Stimulated activated CD4-positive, alpha-beta T cell treated with anti-CD3 and anti-CD28 coated beads, Interleukin-4, amount 100 ng/mL, for 24 hours (primary cell): ENCODE measurements at places on chromosomes 13 and 19.
A peak's percentile ranks its signal among the peaks of the same experiment; 100 is the strongest.

GRCh38 chr13:36282821-36283432 is 14.7 kb downstream of the CCDC169 start:
- no peak for DNase-seq

GRCh38 chr13:32734511-32734910 is 148.3 kb downstream of the PDS5B start:
- no peak for DNase-seq

DNA sequence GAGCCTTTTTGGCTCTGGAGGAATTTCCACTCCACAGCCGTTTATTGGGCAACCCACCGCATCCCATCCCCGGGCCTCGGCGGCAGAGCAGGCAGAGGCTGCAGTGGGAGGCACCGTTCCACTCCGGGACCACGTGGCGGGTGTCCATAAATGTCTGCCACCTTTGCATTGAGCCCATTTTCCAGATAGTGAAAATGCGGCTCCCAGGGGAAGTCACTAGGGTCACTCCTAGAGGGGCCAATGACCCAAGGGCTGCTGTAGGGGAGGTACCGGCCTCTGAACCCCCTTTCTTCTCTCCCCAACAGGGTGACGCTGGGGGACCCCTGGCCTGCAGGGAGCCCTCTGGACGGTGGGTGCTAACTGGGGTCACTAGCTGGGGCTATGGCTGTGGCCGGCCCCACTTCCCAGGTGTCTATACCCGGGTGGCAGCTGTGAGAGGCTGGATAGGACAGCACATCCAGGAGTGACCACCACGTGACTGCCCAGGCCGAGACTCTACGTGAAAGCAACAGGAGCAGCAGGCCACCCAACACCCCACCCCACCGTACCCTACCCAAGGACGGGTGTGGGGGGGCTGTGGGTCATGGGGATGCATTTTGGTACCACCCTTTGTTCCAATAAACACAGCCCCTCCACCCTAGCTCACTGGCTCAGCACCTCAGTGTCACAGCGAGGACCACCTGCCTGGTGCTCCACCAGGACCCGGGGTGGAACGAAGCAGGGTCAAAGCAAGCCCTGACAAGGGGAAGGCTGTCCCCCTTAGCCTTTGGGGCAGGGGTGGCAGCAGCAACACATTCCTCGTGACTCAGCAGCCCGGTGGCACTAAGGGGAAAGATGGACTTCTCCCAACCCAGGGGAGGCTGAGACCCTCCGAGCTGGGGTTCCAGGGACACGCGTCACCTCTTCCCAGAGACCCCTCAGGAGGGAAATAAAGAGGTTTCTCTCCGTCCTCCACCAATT is 1.5 kb downstream of the TIMM13 start:
- DNase-seq: no peak

GRCh38 chr19:47750752-47751151 is 5.4 kb downstream of the NOP53 start:
- no peak for DNase-seq

DNA sequence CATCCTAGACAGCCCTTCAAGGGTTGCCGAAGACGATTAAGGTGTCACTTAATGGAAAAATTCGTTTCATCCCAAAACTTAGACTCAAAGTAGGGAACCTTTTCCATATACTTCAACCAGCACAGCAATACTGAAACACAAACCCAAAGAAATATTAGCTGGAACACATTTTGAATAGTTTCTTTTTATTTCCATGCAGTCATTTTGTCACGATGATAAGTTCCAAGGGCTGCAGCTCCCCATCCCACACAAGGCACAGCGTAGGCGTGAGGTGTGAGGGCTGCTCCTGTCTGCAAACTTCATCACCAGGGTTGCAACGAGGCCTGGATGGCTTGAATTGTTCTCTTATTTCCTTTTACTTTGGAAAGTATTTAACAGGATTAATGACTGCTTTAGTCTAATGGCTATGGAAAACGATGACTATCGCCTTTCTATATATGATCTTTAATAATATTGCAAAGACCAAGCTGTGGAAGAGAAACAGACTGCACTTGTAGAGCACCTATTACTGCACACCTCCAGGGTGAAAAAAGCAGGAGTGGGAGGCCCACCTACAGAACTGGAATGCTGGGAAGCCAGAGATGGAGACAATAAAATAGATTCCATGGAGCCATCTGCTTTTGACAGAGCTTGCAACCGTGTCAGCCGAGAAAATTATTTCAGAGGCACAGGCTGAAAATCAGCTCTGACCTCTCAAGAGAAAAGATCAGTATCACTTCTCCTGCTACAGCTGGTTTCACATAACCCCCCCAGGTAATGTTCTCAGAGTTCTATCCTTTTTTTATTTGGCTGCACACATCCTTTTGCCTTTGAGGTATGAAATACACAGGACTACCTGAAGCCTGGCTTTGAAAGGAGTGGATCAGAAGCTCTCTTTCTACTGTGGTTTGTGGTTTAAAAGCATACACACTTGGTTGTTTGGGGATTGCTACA is 274.5 kb upstream of the NBEA start:
- DNase-seq: no peak

- DNase-seq: no peak
Observed at GRCh38 chr13:77536358-77536757, 852 bp downstream of the SCEL start.

- no peak for DNase-seq
Observed at GRCh38 chr19:16337809-16338469, 13.3 kb downstream of the KLF2 start.

GRCh38 chr19:5968431-5969373 is 9.2 kb downstream of the RANBP3 start:
- no peak for DNase-seq

DNA sequence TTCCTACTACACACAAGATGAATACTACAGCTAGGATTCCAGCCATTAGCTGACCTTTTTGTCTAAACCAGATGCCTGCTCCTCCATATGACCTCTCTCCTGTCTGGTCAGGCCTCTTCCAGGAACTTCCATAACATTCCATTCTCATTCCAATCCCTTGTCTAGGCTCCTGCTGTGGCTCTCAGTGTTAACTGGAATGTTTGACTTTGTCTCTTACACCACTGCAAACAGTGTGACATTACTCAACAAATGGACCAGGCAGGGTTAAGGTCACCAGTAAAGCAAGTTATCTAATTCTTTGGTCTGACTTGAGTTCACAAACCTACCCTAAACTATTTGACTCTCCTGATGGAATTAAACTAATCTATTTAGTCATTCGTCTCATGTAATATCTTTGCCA is 2.1 kb upstream of the GPC6 start:
- no peak for DNase-seq

- DNase-seq: no peak
Observed at GRCh38 chr19:36686365-36687213, 823 bp upstream of the ZNF567 start.

DNA sequence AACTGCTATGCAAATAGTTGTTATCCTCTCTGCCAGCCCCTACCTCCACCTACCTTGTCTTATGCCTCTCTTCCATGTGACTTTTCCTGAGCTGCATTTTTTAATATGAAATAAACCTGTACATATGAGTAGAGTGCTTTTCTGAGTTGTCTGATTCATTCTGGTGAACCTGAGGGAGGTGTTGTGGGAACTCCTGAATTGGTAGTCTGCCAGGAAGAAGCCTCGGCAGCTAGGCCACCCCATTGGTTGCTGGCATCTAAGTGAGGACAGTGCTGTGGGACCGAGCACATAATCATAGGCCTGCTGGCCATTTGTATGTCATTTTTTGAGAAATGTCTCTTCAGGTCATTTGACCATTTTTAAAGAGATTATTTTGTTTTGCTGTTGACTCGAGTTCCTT is 1146.8 kb downstream of the UQCRFS1 start:
- DNase-seq: no peak

DNA sequence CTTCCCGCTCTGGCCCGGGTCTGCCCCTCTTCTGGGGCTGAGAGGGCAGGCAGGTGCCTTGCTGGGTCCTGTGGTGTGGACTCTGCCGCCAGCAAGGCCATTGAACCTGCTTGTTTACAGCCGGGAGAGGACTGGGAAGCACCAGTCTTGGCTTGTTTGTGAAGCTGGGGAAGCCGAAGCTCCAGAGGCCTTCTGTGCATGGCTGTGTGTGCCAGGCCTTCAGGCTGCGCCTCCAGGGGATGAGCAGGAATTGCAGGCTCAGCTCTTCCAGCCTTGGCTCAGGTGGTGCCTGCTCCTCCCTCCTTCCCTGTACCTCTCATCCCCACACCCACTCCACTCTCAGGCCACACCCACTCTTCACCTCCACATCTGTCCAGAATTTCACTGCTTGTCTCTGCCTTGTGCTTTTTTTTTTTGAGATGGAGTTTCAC is 17.5 kb downstream of the NDUFB7 start:
- no peak for DNase-seq

GRCh38 chr19:40717880-40718773 is 1.2 kb downstream of the ITPKC start:
- DNase-seq: no peak

DNA sequence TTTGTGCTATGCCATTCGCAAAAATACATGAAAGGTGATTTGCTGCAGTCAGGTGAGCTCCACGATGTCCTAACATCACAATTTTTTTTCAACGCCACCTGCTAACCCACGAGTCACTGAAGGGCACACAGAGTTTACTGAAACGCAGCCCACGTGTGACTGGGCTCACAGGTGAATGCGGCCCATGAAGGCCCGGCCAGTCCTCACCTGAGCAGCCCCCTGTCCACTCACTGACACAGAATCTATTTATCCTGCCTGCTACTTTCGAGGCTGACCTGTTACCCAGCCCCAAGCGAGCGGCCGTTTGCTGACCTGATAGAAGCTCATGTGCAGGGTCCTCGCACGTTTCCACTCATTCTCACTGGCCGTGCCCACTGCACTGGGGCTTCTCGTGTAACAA is 121.9 kb upstream of the SOX1 start:
- no peak for DNase-seq

GRCh38 chr19:33774751-33775150 is 21.9 kb upstream of the KCTD15 start:
- no peak for DNase-seq

DNA sequence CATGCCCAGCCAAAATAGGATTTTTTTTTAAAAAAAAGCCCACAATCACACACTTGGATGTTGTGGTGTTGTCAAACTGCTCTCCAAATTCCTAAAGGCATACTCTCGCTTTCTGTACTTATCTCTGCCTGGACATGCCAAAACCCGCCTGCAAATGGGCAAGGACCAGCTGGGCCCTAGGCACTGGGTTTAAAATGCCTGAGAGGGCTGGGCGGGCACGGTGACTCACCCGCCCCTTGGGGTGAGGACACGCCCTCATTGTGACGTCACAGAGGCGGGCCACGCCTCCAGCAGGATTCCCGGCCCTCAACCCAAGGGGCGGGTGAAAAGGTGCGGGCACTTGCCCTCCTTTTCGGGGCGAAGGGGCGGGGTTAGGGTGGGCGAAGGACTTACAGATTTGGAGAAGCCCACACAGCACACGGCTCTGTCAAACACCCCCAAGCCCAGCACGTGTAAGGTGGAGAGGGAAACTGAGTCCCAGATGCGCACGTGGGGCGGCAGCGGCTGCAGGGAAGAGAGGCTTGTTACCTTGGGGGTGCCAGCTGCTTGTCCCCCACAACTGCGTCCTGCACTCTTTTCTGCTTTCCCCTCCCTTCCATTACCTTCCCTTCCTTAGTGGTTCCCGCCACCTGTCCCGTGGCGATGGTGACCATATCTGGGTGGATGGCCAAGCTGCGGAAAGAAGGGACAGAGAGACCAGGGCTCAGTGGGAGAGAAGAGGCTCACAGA is 6.6 kb downstream of the EML2 start:
- DNase-seq: peak; percentile 49

- DNase-seq: no peak
Observed at GRCh38 chr19:44142059-44142433, 692 bp downstream of the ZNF234 start.

DNA sequence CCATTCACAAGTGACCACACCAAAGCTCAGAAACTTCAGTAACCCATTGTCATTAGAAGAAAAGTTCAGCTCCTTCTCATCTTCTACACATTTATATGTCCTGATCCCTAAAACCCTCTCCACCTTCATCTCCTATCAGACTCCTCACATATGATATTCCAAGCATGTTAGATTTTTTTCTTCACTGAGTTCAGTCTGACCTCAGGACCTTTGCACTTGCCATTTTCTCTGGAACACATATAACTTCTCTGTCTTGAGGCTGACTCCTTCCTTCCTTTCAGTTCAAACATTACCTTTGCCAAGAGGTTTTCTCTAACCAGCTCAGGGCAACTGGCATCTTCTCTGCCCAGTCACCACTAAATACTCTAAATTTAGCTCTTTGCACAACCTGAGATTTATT is 54.1 kb downstream of the C13orf42 start:
- no peak for DNase-seq

DNA sequence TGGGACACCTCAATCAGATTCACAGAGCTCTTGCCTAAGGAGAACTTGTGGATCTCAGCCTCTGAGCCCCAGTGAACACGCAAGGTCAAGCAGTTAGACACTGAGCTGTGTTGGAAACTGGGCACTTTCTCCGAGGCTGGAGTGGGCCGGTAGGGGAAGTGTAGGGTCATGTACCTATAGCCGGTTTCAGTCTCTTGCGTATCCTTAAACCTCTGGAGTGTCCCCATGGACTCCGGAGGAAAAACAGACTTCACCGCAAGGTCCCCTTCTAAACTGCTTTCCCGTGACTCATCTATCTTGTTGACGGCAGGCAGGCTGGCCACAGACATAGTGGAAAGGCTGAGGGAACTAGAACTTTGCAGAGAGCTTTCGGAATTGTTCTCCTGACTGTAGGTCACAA is 11.3 kb downstream of the IQCN start:
- DNase-seq: no peak

DNA sequence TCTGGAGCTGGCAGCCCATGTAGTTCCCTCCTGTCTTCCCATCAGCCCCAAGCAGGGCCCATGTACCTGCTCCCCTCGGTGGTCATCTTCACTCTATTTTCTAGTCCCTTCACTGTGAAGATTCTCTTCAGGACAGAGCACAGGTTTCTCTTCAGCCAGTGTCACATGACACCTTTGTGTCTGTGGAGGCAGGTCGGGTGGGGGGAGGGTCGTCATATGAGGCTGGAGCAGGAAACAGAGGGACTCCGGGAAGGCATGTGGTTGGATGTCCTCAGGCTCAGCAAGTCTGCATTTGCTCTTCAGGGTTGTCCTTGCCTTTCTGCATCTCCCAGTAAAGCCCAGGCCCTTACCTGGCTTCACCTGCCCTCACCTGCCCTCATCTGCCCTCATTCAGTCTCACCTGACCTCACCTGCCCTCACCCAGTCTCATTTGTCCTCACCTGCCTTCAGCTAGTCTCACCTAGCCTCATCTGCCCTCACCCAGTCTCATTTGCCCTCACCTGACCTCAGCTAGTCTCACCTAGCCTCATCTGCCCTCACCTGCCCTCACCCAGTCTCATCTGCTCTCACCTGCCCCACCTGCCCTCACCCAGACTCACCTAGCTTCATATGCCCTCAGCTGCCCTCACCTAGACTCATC is 120.3 kb downstream of the ZDHHC20 start:
- no peak for DNase-seq

DNA sequence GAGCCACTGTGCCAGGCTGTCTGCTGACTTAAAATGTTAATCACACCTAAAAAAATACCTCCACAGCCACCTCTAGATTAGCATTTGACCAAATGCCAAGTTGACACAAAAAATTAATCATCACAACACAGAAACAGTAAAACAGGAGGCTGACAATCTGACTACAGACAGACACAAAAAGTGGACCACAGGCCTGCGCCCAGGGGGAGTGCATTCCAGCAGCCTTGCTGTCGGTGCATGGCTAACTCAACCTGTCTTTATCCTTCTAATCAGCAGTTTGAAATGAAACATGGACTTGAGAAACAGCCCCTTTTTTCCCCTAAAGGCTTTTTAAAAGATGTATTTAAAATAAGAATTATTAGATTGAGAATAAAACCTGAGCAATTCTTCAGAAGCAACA is 34.0 kb downstream of the RASL11A start:
- no peak for DNase-seq

GRCh38 chr13:57932061-57932460 is 300.5 kb downstream of the PCDH17 start:
- no peak for DNase-seq
